GM12878 (cell line): ENCODE measurements at places on chromosomes 4 and X. TPM values are rescaled to one million over a fixed set of nuclear protein-coding genes. Genes with fewer than 3 reads are reported as not detected.

CENPI gene
- 15.8 and 18.9 TPM in 2 replicates for total RNA-seq

PRPS2 gene
- 72.6 and 74.4 TPM in 2 replicates for total RNA-seq

GK2 gene
- not detected in 2 replicates for total RNA-seq

BTK gene
- total RNA-seq = 96.3 and 99.5 TPM in 2 replicates

TMEM31 gene
- total RNA-seq = not detected in 2 replicates

DCAF12L2 gene
- not detected in 2 replicates for total RNA-seq

NRK gene
- total RNA-seq = 0.08 and 0.15 TPM in 2 replicates

GPRIN3 gene
- 0.03 and 0.05 TPM in 2 replicates for total RNA-seq

SLC25A43 gene
- 7.9 and 8.2 TPM in 2 replicates for total RNA-seq

USP17L10 gene
- not detected in 2 replicates for total RNA-seq

NPY2R gene
- not detected in 2 replicates for total RNA-seq

C4orf51 gene
- total RNA-seq = not detected in 2 replicates

RIPPLY1 gene
- total RNA-seq = not detected in 2 replicates

SSX3 gene
- total RNA-seq = not detected in 2 replicates

MAGEA6 gene
- total RNA-seq = 0.16 TPM in 1 of 2 replicates, not detected in the other

PRDM5 gene
- 0.08 TPM in 1 of 2 replicates, not detected in the other for total RNA-seq

SULT1B1 gene
- total RNA-seq = 0.05 TPM in 1 of 2 replicates, not detected in the other

CCKAR gene
- not detected in 2 replicates for total RNA-seq

FRG1 gene
- 44.6 and 48.4 TPM in 2 replicates for total RNA-seq

CTAG2 gene
- not detected in 2 replicates for total RNA-seq

TIGD2 gene
- 5.5 and 6.0 TPM in 2 replicates for total RNA-seq

EPHA5 gene
- total RNA-seq = not detected in 2 replicates

NSUN7 gene
- 0.21 TPM in 2 replicates for total RNA-seq

GC gene
- 1.2 and 2.3 TPM in 2 replicates for total RNA-seq

CXCL9 gene
- total RNA-seq = 0.19 and 0.21 TPM in 2 replicates

MAGEH1 gene
- 13.1 and 13.2 TPM in 2 replicates for total RNA-seq

ANOS1 gene
- total RNA-seq = 0.05 and 0.08 TPM in 2 replicates

DMP1 gene
- not detected in 2 replicates for total RNA-seq

UGT2B15 gene
- 0.27 TPM in 1 of 2 replicates, not detected in the other for total RNA-seq

EMCN gene
- total RNA-seq = not detected in 2 replicates

GPR78 gene
- not detected in 2 replicates for total RNA-seq

ZGRF1 gene
- 16.6 and 20.7 TPM in 2 replicates for total RNA-seq

STOX2 gene
- 0.21 TPM in 1 of 2 replicates, not detected in the other for total RNA-seq

PAGE5 gene
- total RNA-seq = not detected in 2 replicates

RADX gene
- total RNA-seq = 9.7 and 13.0 TPM in 2 replicates

ERCC6L gene
- total RNA-seq = 8.0 and 8.8 TPM in 2 replicates

CNGA1 gene
- 4.8 and 5.1 TPM in 2 replicates for total RNA-seq

DCAF4L1 gene
- 0.13 and 0.16 TPM in 2 replicates for total RNA-seq

SEC24B gene
- 17.9 and 19.2 TPM in 2 replicates for total RNA-seq

HPGD gene
- 0.08 and 0.41 TPM in 2 replicates for total RNA-seq

RBBP7 gene
- total RNA-seq = 151 and 167 TPM in 2 replicates

ERAS gene
- not detected in 2 replicates for total RNA-seq
